ENCODE measurements at places on chromosomes 12 and 14.

DNA sequence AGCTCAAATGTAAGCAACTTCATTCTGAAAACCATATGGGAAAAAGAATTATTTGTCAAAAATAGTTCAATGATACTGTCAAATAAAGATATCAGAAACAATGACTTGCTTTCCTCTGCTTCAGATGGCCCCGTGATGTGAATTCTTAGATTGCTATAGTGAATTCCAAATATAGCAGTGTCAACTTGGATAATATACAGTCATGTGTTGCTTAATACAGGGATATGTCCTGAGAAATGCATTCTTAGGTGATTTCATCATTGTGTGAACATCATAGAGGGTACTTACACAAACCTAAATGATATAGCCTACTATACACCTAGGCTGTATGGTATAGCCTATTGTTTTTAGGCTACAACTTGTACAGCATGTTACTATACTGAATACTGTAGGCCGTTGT lies 108.7 kb upstream of the MIS18BP1 start:
- no peak for DNase-seq

- no peak for DNase-seq
Observed at GRCh38 chr14:103126873-103127304, 3.6 kb downstream of the TNFAIP2 start.

- no peak for DNase-seq
Observed at GRCh38 chr14:103068351-103069073, 11.2 kb upstream of the CDC42BPB start.

- no peak for DNase-seq
Observed at GRCh38 chr12:119375075-119375882, 40.8 kb downstream of the CCDC60 start.

DNA sequence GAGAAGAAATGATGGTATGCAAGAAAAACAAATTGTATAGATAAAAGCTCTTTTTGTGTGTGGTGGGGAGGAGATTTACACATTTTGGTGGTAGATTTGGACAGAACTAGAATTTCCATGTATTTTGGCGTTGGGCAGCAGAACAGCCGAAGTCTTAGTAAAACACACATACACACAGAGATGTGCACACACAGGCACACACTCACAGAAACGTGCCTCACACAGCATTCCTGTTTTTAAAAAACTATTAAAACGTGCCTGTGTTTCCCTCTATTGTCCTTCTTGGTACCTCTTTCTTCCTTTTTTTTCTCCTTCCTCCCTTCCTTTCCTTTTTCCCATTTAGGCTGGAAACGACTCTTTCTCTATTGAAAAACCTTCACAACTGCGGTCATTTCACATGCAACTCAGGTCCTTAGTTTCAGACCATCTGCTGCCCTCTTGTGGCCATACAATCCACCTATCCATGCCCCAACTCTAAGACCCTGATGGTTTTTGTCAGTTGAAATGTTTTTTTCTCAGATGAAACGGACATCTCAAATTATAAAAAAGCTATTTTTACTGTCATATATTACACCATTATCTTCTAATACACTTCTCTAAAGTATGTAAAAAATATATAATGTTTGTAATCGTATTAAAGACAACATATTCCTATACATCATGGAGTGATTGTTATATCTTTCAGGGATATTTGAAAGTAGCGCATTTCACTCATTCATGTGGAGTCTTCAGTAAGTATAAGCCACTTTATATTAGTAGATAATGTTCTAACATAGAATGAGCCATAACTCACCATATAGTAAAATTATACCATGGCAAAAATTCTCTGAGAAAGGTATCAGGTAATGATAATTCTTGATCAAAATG lies 386.7 kb upstream of the NOVA1 start:
- peak; percentile 40 for DNase-seq

DNA sequence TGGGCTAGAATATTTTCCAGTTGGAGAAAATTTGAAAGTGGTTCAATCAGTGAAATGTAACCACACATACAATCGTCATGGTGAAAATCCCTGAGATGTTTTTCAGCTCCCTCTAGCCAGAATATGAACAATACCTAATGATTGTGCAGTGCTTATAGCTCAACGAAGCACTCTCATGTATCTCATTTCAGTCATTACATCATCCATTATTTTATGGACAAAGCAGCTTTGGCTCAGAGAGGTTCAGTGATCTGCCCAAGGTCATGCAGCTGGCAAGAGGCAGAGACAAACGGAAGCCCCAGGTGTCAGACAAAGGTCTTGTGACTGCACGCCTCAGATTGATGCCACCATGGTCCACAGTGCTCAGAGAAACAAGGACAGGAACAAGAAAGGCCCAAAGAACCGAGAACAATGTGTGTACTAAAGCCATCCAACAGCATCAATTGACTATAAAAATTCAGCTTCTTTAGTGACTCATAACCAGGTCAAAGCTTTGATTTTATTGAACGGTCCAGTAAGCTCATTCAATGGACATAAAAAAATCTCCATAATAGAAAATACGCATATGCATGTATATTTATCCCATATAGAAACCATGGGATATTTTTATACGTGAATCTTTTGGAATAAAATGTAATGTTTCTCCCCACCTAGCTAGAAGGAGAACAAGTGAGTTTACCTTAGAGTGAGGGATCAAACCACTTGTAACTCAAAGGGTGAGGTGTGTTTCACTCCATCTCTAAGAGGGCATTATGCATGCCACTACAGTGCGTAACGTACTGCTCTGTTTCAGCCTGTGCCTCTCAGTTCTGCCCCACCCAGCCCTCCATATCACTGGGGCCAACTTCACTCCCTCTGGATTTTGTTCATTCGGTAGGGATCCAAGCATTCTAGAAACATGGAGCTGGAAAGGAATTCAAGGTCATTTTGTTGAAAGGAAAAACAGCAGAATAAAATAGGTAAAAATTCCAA lies 141.8 kb downstream of the GRIN2B start:
- DNase-seq, result no peak

GRCh38 chr12:53062977-53063707 lies 13.3 kb downstream of the TNS2 start:
- no peak for DNase-seq

- DNase-seq, result no peak
Observed at GRCh38 chr14:78982551-78982950, 812.4 kb downstream of the NRXN3 start.

DNA sequence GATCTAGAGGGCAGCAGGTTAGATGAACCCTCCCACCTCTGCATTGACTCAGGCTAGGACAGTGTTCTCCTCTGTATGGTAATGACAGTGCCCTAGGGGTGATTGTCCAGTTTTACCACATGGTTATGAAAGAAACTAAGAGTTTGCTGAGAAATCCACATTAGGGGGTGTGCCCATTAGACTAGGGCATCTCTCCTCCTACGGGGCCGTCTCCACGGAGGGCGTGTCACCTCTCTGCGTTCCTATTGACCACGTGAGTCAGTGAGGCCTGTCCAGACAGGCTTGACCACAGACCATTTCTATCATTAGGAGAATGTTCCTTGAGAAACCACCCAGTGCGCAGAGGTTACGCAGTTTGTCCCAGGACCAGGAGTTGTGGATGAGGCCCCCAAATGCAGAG lies 8.3 kb downstream of the MVK start:
- DNase-seq, result peak; percentile 90

DNA sequence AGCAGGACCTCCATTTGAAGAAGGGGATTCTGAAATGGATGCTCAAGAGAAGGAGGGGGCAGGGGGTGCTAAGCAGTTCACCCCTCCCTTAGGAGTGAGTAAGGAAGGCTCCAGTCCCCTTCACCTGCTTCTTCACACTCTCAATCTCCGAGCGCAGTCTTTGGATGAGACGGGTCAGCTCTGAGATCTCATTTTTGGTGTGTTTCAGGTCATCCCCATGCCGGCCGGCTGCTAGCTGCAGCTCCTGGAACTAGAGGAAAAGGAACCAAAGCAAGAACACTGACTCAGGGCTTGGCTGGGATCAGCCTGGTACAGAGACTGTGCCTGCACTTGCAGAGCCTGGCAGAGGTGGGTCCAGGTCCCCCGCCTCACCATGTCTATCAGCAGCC lies 7.3 kb downstream of the KRT73 start:
- no peak for DNase-seq

- no peak for DNase-seq
Observed at GRCh38 chr12:89828575-89828974, 119.9 kb upstream of the ATP2B1 start.

GRCh38 chr12:88207921-88208620 lies 66.0 kb downstream of the TMTC3 start:
- no peak for DNase-seq

GRCh38 chr12:110028323-110028722 lies 20.0 kb downstream of the C12orf76 start:
- DNase-seq, result no peak

- DNase-seq, result no peak
Observed at GRCh38 chr14:106875503-106875902, 1349.1 kb downstream of the TMEM121 start.

DNA sequence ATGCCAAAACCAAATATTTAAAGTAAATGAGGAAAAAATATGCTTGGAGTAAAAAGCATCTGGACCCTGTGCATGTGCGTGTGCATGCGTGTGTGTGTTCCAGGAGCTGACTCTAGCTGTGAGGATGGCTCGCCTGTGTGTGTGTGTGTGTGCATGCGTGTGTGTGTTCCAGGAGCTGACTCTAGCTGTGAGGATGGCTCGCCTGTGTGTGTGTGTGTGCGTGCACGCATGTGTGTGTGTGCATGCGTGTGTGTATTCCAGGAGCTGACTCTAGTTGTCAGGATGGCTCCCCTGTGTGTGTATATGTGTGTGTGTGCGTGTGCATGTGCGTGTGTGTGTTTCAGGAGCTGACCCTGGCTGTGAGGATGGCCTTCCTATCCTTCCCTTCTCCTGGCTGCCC lies 357.7 kb downstream of the CACNA1C start:
- DNase-seq, result no peak

DNA sequence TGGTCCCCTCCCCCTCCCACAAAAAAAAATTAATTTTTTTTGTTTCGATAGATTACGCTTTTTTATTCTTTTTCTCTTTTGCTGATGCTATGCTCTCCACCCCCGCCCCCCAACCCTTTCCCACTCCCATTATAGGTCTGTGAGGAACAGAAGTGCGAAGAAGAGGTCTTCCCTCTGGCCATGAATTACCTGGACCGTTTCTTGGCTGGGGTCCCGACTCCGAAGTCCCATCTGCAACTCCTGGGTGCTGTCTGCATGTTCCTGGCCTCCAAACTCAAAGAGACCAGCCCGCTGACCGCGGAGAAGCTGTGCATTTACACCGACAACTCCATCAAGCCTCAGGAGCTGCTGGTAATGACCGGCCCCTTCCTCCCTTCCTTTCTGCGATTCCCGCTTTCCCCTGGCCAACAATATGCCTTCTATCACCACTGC lies 2.3 kb downstream of the CCND2 start:
- no peak for DNase-seq

DNA sequence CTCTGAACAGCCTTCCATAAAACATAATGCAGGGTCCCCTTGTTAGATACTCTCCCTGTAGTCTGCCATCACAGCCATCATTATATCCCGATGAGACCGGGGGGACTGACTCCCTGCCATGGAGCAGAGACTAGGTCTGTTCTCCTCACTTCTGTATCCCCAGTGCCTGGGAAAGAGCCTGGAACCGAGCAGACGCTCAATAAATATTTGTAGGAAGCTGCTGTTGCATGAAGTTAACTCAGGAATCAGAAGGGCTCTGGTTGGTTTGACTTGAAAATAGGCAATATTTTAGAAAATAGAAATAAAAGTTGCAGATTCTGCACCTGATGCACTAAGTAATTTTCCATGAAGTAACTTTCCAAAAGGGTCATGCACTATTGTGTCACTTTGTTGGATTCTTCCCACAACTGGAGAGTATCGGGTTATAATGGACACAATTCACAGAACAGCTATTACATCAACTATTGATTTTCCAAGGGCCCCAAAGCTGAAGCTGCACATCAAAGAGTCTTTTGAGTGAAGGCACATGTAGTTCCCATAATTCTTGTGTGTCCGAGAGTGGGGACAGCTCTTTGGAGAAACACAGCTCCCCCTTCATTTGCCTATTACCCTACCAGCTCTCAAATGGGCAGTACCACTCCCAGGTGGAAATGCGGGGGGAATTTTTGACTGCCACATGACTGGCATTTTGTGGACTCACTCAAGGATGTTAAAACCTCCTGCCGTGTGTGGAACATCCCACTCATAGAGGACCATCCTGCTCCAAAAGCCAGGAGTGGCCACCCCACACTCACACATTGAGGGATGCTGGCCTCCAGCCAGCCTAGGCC lies 18.8 kb downstream of the CLMN start:
- no peak for DNase-seq

DNA sequence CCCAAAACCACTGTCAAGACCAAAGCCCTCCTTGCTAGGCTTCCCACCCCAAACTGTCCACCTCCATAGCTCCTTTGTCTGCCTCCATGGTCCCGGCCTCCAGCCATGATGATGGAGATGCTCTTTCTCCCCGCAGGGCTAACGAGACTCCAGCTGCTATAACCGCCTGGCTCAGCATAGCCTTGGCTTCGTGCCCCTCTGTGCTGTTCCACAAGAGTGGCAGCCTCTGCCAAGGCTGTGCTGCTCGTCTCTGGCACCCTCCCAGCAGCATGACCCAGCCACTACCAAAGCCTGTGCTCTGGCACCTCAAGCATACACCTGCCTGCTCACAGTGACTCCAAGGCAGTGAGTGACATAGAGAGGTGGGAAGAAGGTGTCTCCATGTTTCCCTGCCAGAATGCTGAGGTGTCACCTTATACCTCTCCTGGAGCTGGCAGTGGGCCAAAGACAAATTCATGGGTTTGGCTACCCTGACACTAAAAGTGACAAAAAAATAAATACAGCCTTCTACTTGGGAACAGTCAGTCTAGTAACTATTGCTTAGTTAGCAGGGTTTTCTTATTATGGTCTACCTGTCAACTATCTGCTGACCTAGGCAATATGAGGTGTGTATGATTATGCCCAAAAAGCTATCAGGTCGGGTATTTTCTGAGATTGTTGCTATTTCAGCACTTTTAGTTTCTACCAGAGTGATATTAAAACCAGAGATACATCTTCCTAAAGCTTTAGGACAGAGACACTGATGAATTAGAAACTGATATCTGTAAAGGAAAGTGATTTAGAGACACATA lies 16.1 kb upstream of the KRT73 start:
- DNase-seq, result peak; percentile 73

DNA sequence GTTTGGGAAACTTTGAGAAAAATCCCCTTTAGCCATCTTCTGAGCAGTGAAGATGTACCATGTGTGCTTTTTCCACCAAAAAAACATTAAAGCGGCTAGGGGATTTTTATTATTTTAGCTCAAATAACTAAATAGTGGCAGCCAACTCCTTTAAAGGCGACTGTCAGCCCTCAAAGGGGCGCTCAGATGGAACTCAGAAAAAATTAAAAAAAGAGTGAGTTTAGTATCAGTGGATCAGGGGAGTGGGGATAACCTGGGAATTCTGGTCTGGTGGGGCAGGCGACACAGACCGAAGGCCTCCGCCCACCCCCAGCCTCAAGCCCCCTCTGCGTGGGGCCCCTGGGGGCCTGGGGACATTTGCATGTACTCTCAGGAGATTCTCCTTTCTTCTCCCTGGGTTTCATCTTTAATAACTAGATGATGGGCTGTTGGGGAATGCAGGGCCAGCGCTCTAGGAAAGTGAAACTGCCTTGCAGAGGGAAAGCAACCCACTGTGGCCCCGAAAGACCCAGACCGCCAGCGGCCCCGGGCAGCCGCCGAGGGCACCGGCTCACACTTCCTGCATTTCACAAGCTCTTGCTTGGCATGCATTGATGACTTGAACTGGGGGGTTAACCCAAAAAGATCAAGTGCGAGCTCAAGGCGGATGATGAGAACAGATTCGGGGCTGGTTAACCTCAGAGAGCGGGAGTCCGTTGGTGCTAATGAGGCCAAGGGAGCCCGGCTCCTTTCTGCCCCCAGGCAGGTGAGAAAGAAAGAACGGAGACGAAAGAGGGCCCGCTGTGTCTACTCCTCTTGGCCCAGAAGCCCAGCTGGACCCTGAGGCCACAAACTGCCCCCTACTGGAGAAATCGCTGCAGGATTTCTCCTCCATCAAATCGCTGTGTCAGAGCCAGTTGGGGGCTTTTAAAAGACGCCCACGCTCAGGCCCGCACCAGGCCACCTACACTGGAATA lies 7.3 kb upstream of the BATF start:
- DNase-seq, result no peak

Data from breast epithelium (tissue), 4 donors.